ENCODE measurements at places on chromosomes 11 and 22.

- no peak for DNase-seq
These were observed 20.1 kb upstream of the PEX26 start for GRCh38 chr22:18057568-18058209.

GRCh38 chr11:60932605-60933356 lies 8.5 kb downstream of the TMEM132A start:
- no peak for DNase-seq

- no peak for DNase-seq
These were observed 107.5 kb upstream of the OR4B1 start for GRCh38 chr11:48109046-48109666.

- no peak for DNase-seq
These were observed 79.4 kb upstream of the NAV2 start for GRCh38 chr11:19633276-19633675.

GRCh38 chr11:111937844-111938243 lies 701 bp downstream of the DIXDC1 start:
- no peak for DNase-seq

- DNase-seq, result no peak
These were observed 150.2 kb downstream of the TEAD1 start for GRCh38 chr11:12824281-12825041.

GRCh38 chr22:39250131-39250530 lies 5.3 kb upstream of the PDGFB start:
- no peak for DNase-seq

DNA sequence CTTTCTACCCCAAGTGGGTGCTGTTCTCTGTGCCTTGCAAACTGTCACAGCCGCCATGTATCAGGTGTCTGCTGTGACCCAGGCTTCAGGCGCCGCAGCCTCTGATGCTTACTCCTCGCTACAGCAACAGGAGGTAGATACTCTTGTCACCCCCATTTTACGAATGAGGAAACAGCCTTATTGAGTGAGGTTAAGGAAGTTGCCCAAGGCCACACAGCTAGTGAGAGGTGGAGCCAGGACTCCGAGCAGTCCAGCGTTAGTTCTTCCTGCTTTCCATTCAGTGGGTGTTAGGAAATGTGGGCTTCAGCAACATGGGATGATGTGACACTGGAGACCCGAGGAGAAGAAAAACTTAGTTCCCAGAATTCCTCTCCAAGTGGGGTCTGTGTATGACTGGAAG lies 14.3 kb downstream of the RNF215 start:
- no peak for DNase-seq

DNA sequence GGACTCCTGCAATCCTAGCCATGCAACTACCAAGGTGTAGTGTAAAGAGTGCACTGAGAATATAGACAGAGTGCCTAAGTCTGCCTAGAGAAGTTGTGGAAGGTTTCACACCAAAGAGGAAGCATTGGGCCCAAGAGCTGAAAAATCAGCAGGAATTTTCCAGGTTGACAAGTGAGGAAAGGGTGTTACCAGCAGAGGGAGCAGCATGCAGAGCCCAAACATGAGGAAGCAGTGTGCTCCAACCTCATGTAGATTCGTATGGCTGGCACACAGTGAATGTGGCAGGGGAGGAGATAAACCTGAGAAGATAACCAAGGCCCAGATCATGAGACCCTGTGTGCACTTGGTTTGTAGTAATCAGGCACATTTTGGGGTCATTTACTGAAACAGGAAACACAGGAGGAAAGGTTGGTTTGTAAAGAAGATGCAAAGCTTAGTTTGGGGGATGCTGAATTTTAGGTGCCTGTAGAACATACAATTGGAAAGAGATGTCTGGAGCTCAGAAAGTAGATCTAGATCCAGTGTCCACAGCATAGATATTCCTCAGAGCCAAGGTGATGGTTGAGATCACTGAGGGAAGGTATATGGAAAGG lies 1.7 kb downstream of the HPX start:
- DNase-seq, result no peak

GRCh38 chr11:59968395-59968783 lies 4.6 kb downstream of the OOSP4A start:
- no peak for DNase-seq

DNA sequence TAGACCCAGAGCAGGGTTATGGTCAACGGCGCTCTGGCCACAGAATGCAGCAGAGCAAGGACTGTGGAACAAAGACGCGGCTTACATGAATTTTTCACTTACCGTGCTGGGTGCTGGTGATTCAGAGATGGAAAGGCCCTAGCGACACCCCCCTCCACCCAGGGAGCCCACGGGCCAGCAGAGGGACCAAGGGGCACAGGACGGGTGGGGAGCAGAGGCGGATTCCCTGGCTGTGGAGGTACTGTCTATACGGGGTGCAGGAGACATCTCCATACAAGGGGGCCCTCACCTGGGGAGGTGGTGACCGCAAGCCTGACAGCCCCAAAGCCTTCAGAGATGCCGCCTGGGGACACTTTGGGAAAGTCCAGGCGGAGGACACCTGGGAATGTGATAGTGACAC lies 1.1 kb upstream of the SEPTIN5 start:
- DNase-seq, result peak; percentile 62

GRCh38 chr11:91527380-91528030 lies 697.1 kb upstream of the FAT3 start:
- no peak for DNase-seq

GRCh38 chr11:29320196-29320595 lies 696.6 kb downstream of the KCNA4 start:
- no peak for DNase-seq

DNA sequence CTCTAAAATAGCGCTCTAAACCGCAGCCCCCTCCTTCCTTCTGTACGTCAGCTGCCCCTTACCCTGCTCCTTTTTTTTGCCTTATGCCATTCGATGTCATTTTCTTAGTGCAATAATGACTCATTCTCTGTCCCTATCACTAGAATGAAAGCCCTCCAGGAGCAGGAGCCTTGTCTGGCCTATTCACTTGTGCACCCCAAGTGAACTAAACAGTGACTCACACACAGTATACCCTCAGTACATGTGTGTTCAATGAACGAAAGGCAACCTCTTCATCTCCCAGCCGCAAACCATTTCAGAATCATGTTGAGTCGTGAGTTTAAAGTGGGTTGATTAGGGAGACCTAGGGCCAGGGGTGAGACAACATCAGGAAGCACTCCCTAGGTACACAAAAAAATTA lies 50.7 kb upstream of the SPATA19 start:
- no peak for DNase-seq

- DNase-seq, result no peak
These were observed 591.1 kb downstream of the BRD1 start for GRCh38 chr22:49236541-49237075.

GRCh38 chr22:29112121-29112520 lies 39.3 kb downstream of the KREMEN1 start:
- DNase-seq, result no peak

DNA sequence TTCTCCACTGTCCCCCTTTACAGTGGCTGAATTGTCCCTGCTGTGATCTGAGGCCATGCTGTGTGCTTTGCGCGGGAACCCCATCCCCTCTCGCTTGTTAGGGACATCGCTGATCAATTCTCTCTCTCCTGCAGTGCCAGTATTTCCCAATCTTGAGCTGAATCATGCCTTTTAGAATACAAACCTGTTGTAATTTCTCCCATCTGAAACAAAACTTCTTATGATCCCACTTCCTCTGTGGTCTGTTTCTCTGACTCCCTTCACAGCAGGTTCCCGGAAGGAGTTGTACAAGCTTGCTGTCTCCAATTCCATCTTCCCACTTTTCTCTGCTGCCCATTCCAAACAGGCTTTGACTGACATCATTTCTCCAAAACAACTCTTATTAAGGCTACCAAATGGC lies 16.8 kb downstream of the ADAMTS15 start:
- DNase-seq, result no peak

DNA sequence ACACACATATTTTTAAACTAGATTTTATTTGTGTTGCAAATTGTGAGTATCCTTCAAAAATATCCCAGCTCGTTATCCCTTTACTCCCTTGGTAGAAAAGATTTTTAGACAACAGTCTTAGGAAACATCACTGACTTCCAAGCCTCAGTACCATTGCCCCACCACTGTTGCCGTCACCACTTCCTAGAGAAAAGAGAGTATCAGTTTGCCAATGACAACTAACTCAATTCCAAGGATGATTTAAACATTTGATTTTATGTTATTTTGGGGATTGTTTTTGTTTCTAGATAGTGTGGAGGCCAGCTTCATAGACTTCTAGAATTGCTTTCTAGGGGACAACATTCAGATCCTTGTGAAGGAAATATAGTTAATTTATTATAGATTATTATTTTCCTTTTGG lies 274.0 kb upstream of the MPPED2 start:
- DNase-seq, result no peak

- no peak for DNase-seq
These were observed 475.4 kb upstream of the CHORDC1 start for GRCh38 chr11:90698238-90698637.

GRCh38 chr11:2582351-2582945 lies 117.3 kb downstream of the KCNQ1OT1 start:
- DNase-seq, result peak; percentile 57

DNA sequence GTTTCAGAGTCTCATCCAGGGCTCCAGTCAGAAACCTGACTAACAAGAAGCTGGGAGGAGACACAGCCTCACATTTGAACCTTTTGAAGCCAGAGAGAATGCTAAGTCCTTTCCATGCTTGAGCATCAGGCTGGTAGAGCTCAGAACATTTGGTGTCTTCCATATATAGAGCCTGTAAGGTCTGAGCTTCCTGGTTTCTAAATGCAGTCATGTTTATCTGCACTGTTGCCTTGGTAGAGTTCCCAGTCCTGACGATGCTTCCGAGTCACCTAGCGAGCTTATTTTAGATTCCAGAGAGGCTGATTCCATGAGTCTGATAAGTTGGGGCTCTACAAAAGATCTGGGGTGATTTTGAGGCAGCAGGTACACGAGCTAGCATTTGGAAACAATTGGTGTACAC lies 68.4 kb upstream of the SORL1 start:
- no peak for DNase-seq

GRCh38 chr11:117199053-117199915 lies at the start of gene TAGLN:
Gene TAGLN, plus strand, starts transcription at chr11:117199370. Its CDS starts 3,644 bp downstream, at chr11:117203014.
- DNase-seq, result peak; percentile 80

DNA sequence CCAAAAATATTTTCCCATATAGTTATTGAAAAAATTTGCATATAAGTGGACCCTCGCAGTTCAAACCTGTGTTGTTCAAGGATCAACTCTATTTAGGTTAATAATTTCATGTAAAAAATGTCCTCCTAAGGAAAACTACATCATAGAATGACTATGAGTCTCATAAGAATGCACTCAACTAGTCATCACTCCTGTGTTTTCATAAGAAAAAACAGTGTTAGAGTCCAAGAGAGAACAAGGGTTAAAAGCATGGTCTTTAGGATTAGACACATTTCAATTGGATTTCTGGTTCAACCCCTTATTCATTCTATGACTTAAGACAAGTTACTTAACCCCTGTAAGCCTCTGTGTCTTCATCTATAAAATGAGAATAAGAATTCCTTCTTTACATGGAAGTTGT lies 5.1 kb downstream of the PARVA start:
- no peak for DNase-seq

DNA sequence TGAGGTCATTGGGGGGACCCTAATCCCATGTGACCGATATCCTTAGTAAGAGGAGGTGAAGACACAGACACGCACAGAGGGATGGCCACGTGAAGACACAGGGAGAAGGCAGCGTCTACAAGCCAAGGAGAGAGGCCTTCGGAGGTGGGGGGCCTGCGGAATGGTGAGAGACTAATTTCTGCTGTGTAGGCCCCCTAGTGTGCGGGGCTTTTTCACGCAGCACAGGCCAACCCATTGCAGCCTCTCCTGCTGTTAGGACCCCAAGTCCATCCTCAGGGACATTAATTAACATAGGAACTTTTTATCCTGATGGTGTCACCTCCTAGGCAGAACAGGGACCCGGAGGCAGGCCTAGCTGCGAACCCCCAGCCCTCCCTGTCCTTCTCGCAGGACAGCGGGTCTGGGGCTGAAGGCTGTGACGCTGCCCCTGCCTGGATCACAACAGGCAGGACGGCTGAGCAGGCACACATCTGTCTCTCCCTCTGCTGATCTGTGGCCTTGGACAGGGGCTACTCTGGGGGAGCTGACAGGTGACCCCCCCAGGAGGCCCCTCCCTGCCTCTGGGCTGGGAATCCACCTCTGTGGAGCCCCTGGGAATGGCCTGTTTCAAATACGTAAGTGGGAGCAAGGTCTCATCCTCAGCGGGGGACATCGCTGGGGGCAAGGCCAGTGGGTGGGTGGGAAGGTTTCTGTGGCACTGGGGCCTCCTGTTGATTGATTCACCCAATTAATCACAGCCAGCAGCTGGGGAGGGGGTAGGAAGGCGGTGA lies 7.9 kb downstream of the ASCL2 start:
- peak; percentile 48 for DNase-seq

- no peak for DNase-seq
These were observed 148.8 kb downstream of the BLID start for GRCh38 chr11:121967131-121967704.

DNA sequence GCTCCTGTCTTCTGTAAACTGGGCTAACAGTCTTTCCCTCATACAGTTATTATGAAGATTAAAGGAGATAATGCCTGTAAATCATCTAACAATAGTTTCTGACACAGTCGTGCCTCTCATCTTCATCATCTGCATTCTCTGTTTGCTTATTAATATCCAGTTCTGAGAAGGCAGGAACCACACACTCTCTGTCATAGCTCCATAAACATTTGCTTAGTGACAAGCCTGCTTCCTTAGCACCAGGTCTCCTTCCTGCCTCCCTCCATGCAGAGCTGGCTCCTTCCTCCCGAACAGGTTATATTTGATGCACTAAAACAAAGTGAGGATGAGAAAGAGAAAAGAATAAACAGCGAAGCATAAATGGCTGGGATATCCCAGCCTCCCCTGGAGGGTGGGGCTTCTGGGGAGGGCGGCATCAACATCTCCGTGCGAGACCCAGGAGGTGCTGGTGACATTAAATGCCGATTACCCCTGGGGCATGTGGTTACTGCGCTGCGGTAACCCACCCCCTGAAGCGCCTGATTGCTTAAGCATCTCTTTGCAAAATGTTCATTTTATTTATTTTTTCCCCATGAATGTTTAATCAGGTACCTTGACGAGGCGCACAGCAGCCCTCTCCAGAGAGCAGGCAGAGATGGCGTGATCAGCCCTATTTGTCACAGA lies 404.9 kb downstream of the NXPE2 start:
- no peak for DNase-seq

- DNase-seq, result no peak
These were observed 26.4 kb downstream of the KCNQ1 start for GRCh38 chr11:2471048-2471803.

GRCh38 chr11:15169815-15170551 lies 55.3 kb downstream of the INSC start:
- DNase-seq, result no peak

DNA sequence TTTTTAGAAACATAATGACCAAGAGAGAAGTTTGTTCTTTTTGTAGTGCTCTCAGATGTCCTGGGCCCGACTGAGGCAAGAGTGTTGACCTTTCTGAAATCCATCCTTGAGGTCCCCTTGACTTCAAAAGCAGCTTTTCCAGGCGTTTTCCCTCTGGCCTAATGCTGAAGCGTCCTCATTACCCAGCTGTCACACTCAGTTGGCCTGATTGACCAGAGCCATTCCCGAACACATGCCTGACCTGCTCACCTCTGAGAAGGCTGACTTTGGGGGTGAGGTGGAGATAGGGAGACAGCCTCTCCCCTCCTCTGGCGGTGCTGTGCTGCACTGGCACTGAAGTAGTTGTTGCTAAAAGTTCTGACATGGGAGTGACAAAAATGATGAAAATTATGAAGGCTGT lies 66.9 kb downstream of the ALX4 start:
- DNase-seq, result no peak

Data from left forelimb (tissue), 1 donor.